ENCODE measurements at places on chromosomes 13 and 19. TPM values are rescaled to one million over a fixed set of nuclear protein-coding genes. Genes with fewer than 3 reads are reported as not detected.

The KCNJ14 gene
- 1.2 TPM for total RNA-seq

The ACP7 gene
- total RNA-seq: not detected

The ZNF600 gene
- total RNA-seq: 0.74 TPM

The ZNF415 gene
- total RNA-seq: 31.7 TPM

The GIPR gene
- total RNA-seq: 0.25 TPM

The AXL gene
- total RNA-seq: 7.1 TPM

The TMEM221 gene
- 0.74 TPM for total RNA-seq

The COL4A1 gene
- total RNA-seq: 64.4 TPM

The ZNF614 gene
- total RNA-seq: 20.4 TPM

The NCLN gene
- 9.6 TPM for total RNA-seq

The GAPDHS gene
- total RNA-seq: not detected

Measured in temporal lobe (tissue), 4 donors.